Mammary microvascular endothelial cell (primary cell): ENCODE measurements at places on chromosomes 11 and 22. TPM values are rescaled to one million over a fixed set of nuclear protein-coding genes. Genes with fewer than 3 reads are reported as not detected.

Gene CASP1
- total RNA-seq: 29.9 and 36.4 TPM in 2 replicates

Gene GPHA2
- total RNA-seq: not detected in 2 replicates

Gene GGT1
- total RNA-seq: 2.5 and 4.8 TPM in 2 replicates

Gene TRIM48
- total RNA-seq: not detected in 2 replicates

Gene CNTN5
- total RNA-seq: not detected in 2 replicates

Gene MS4A12
- not detected in 2 replicates for total RNA-seq

Gene UPK3A
- total RNA-seq: not detected in 2 replicates

Gene C22orf15
- not detected in 2 replicates for total RNA-seq

Gene CDC45
- total RNA-seq: 39.4 and 43.0 TPM in 2 replicates

Gene MIF
- 660 and 704 TPM in 2 replicates for total RNA-seq

Gene HEPHL1
- not detected in 2 replicates for total RNA-seq

Gene PKDREJ
- 0.05 TPM in 1 of 2 replicates, not detected in the other for total RNA-seq

Gene PGA5
- not detected in 2 replicates for total RNA-seq

Gene USP2
- not detected in 2 replicates for total RNA-seq

Gene SPON1
- 0.13 TPM in 1 of 2 replicates, not detected in the other for total RNA-seq

Gene PARVG
- 0.13 and 0.44 TPM in 2 replicates for total RNA-seq

Gene ANO5
- 0.05 and 0.13 TPM in 2 replicates for total RNA-seq

Gene VSIG2
- total RNA-seq: 0.07 and 0.44 TPM in 2 replicates

Gene PKP3
- total RNA-seq: 1.6 and 2.6 TPM in 2 replicates

Gene IFITM10
- 0.20 TPM in 2 replicates for total RNA-seq

Gene MYRF
- total RNA-seq: 2.3 and 4.3 TPM in 2 replicates

Gene DCHS1
- 22.5 and 23.9 TPM in 2 replicates for total RNA-seq

Gene ZNF280B
- total RNA-seq: 0.73 and 0.94 TPM in 2 replicates

Gene PPP6R3
- 70.3 and 71.5 TPM in 2 replicates for total RNA-seq
